ENCODE measurements at places on chromosomes 1 and 21.
A peak's percentile ranks its signal among the peaks of the same experiment; 100 is the strongest.

DNA sequence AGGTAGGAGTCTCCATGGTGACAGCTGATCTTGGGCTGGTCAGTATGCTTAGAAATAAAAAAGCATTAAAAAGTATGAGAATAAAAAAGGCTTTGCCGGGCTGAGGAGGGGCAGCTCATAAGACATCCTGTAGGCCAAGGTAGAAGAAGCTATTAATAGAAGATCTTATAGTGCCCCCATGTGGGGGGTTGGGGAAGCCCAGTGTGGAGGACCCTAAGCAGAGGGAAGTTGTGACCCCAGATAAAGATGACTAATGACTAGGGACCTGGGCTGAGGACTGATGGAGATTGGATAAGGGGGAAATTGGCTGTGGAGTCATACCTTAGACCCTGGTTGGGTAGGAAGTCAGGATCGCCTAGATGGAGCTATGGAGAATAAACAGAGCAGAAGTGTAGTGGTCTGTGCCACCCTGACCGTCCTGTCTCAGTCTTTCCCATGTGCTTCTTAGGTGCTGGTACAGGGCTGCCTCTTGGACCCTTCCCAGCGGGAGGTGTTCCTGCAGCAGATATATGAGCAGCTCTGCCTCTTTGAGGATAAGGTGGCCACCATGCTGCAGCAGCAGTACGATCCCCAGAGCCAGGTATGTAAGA is 25.0 kb downstream of the SZT2 start:
- DNase-seq, result peak; percentile 72

- DNase-seq, result no peak
These were observed 1.2 kb downstream of the NHLH2 start for GRCh38 chr1:115839679-115840237.

GRCh38 chr1:220775240-220775853 is 11.4 kb upstream of the MTARC1 start:
- DNase-seq, result peak; percentile 11

GRCh38 chr1:64282351-64282750 is 78.9 kb downstream of the UBE2U start:
- no peak for DNase-seq

GRCh38 chr1:2212532-2213491 is 15.3 kb upstream of the SKI start:
- DNase-seq, result peak; percentile 80

- no peak for DNase-seq
These were observed 30.9 kb upstream of the NEXN start for GRCh38 chr1:77857552-77857951.

DNA sequence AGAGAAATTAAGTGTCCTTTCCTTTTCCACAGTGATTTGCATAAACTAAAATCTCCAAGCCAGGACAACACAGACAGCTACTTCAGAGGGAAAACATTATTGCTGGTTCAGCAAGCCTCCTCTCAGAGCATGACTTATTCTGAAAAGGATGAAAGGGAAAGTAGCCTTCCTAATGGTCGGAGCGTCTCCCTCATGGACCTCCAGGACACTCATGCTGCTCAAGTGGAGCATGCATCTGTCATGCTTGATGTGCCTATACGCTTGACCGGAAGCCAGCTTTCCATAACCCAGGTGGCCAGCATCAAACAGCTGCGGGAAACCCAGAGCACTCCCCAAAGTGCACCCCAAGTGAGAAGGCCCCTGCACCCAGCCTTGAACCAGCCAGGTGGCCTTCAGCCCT is 39.1 kb downstream of the CLEC20A start:
- DNase-seq, result no peak

DNA sequence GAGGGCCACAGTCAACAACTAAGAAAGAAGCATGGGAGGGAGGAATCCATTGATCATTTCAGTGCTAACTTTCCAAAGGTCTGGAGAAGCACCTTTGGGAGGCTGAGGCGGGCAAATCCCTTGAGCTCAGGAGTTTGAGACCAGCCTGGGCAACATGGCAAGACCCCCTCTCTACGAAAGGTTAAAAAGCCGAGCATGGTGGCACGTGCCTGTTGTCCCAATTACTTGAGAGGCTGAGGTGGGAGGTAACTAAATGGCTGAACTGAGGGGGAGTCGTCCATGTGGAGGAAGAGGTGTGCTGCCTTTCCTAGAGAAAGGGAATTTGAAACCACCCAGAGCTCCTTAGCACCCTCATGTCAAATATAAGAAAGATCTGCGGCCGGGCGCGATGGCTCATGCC is 16.2 kb downstream of the MASP2 start:
- DNase-seq, result no peak

DNA sequence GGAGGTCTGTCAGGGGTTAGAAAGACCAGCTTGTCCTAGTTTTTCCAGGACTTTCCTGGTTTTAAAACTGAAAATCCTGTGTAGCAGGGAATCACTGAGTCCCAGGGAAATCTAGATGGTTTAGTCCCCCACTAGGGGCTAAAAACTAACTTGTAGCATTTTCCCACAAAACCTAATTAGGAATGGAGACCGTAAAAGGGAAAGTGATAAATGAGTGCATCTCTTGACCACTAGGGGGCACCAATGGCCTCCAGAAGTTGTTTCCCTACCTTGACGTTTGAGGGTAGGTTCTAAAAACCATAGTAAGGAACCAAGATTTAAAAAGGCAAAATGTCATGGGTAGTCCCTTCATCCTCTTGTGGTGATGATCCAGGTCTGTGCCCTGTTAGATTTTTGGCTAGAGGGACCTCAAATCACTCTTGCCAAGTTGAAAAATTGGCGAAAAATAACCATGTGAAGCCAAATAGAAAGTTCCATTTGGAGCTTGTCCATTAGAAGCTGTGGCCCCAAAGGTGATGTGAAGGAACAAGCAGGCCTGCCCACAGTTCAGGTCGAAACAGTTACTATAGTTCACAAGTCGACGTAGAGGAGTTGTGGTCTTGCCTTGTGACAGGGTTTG is 24.5 kb downstream of the CLIC6 start:
- peak; percentile 55 for DNase-seq

DNA sequence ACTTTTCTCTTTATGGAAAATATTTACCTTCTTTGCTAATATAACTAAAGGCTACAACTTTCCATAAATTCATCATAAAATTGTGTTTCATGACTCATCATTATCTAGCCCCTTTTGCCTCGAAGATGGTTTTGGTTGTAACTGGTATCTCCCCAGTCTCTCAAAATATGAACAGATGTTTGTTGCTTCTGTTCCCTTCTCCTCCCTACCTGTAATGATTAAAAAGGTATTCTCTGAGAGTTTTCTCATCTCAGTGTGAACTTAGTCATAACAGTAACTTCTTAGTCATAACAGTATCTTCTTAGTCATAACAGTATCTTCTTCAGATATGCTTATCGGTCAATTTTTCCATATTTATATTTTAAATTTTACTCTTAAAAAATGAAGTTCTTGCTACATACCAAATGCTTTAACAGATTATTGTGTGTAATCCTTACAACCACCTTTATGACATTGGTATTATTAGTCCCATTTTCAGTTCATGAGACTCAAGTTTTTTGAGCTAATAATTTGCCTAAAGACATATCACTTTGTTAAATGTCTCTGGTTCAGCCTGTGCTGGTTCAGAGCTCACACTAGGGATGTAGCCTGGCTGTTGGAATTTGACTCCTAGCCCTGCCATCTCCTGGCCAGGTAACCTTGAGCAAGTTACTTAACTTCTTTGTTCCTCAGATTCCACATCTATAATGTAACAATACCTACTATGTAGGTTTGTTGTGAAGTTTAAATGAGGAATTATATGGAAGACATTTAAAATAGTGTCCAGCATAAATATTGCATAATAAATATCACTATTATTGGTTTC is 32.6 kb downstream of the ATP1B1 start:
- no peak for DNase-seq

DNA sequence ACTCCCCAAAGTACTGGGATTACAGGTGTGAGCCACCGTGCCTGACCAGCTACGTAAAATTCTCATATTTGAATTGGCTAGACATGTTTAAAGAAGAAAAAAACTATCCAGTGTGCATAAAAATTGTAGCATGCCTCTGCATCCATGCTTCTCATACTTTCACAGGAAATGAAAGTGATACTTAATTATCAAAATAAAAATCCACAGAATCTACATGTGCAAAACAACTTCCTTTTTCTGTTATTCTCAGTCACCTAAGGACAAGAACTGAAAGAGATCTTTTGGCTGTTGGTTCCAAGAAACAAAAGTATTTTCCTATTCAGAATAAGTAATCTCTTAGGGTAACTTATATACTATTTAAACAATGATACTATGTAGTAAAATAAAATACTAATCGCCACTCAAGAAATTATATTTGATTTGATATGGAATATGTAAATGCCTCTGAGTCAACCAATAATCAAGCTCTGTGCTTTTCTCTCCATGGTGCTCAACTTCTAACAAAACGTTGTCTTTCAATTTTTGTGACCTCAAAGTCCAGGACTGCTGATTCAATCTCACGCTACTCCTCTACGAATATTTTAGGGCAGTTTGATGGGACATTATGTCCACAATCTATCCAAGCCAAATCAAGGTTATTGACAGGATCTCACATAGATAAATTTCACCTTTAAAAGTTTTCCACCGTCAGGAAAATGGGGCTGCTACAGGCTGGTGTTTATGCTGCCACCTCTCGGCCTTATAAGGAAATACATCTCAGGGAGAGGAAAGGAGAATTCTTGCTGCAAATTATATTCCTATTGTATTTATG is 102.7 kb downstream of the ZNF281 start:
- DNase-seq, result peak; percentile 58

GRCh38 chr1:41379738-41380130 is 18.5 kb downstream of the FOXO6 start:
- no peak for DNase-seq

GRCh38 chr21:15204140-15204969 is 139.6 kb upstream of the NRIP1 start:
- no peak for DNase-seq

GRCh38 chr1:54865238-54866073 is 21.5 kb downstream of the DHCR24 start:
- DNase-seq, result no peak

GRCh38 chr1:171794085-171794484 is 12.6 kb downstream of the METTL13 start:
- no peak for DNase-seq

GRCh38 chr1:1630965-1631781 is 800 bp upstream of the MMP23B start:
- DNase-seq, result peak; percentile 75

- DNase-seq, result no peak
These were observed 519 bp downstream of the FNBP1L start for GRCh38 chr1:93448292-93448982.

DNA sequence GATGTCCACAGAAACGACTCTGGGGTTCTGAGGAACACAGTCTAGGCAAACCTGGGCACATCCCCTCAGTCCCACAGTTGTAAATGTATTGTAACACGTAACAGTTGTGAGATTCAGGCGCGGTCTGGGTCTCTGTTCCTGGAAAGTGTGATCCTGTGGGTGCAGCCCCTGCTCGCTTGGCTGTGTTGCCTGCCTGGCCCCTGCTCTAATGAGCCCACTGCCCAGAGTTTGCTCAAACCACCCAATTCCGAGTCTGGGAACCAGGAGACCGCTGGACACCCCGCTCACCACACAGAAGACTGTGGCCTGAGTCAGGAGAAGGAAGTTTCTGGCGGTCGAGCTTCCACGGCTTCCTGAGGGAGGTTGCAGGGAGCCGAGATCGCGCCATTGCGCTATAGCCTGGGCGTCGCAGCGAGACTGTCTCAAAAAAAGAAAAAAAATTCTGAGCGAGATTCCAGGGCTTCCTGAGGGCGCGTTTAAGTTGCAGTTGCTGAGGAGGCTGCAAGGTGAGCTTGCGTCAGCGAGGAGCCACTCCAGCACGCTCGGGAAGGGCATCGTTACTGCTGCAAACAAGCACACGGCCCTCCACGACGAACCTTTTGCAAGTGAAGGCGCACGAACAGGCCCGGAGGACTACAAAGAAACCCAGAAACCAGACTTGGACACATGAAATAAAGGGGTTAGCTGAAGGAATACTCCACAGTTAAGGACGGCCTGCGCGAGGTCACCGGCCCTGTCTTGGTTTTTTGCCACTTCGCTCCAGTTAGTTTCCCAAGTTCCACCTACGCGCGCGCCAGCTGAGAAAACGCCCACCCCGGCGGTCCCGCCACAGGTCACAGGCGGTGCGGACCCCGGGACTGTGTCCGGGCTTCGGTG is 1.1 kb downstream of the C21orf58 start:
- DNase-seq, result no peak

DNA sequence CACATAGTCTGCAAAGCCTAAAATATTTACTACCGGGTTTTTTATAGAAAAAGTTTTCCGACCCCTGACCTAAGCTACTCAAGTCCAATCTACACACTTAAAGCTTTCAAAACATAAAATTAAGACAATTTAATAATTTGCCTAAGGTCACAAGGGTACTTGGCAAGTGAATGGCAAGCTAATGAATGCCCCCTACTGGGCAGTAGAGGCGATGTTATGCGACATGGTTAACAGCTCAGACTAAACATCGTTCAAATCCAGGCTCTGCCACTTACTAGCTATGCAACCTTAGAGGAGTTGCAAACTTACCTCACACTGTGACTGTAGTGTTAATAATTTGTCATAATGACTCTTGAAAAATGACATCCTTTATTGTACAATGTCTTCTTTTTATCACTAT is 317.2 kb upstream of the NFIA start:
- DNase-seq, result no peak

DNA sequence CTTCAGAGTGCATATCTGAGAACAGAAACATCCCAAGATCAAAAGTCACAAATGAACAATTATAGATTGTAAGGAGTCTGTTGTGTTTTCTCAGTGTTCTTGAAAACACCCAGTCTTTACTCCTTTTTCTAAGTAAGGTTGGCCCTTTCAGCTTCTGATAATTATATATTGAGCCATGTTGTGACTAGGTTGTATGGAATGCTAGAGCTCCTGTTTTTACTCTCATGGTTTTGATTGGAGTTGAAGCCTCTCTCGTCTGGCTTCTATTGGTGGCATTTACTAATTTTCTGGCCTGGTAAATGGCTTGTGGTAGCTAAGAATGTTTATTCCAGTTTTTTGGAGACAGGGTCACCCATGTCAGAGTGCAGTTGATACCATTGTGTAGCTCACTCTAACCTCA is 84.7 kb downstream of the NDUFS5 start:
- DNase-seq, result no peak

DNA sequence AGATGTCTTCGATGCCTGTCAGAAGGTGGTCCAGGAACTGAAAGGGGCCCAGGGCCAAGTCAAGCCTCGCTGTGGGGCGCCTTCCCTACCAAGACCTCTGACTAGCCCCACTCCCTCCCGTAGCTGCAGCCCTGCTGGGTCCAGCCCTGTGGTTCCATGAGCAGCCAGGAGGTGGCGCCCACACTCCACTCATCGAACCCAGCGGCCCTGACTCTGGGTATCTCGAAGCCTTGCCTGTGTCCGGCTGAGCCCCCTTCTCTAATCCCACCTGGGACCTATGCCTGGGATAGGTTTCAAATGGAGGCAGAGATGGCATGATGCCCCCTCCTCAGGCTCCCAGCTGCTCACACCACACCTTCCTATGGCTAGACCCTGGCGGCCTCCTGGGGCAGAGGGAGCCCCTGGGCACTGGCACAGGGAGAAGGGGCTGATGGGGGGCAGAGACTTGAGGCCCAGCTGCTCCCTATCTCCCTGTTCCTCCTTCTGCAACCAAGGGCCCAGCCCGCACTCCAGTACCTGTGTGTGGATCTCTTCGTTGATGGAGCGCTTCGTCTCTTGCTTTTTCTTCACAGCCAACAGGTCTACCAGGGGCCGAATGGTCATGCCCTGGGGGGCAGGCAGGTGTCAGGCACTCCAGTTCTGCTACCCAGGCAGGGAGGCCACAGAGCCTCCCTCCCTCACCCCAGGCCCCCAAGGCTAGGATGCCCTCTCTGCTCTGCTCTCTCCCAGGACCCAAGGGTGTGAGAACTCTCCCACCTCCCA is 52.0 kb downstream of the SLC9A1 start:
- DNase-seq, result peak; percentile 79

GRCh38 chr1:200072636-200073285 is 45.3 kb downstream of the NR5A2 start:
- DNase-seq, result no peak

Data from CD4-positive, alpha-beta T cell treated with Interleukin-21 for 1 hour (primary cell).